ENCODE measurements at places on chromosomes 11 and 22.

GRCh38 chr11:17730137-17730536 is 4.4 kb upstream of the KCNC1 start:
- no peak for DNase-seq

DNA sequence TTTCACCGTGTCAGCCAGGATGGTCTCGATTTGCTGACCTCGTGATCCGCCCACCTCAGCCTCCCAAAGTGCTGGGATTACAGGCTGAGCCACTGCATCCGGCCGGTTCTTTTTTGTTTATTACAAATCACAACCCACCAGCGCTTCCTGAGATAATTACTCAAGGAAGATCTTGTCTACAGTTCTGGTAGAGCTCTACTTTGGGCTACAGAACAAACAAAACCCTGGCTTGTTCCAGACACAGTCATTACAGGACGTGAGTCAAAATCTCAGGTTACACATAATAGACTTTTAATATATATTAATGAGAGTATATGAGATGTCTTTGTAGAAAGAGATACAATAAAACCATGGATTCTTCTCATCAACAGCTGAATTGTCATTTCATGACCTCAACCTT is 42.8 kb upstream of the NUP50 start:
- DNase-seq, result no peak

DNA sequence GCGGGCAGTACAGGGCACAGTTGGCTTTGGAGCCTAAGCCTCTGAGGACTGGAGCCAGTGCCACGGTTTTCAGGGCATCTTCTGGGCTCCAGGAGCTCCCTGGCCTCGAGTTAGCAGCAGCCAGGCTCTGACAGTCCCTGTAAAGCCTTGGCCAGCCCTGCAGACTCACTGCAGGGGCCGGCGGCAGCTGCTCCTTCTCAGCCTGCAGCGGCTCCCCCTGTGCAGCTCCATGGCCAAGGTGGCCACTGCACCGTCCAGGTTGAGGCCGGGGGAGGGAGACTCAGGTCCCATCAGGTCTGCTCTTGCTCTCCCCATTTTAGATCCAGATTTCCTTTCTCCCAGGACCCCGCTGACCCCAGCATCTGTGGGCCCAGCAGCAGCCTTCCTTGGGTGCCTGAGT is 1461.1 kb downstream of the BRD1 start:
- no peak for DNase-seq

GRCh38 chr11:28965819-28966218 is 857.6 kb downstream of the METTL15 start:
- DNase-seq, result no peak

DNA sequence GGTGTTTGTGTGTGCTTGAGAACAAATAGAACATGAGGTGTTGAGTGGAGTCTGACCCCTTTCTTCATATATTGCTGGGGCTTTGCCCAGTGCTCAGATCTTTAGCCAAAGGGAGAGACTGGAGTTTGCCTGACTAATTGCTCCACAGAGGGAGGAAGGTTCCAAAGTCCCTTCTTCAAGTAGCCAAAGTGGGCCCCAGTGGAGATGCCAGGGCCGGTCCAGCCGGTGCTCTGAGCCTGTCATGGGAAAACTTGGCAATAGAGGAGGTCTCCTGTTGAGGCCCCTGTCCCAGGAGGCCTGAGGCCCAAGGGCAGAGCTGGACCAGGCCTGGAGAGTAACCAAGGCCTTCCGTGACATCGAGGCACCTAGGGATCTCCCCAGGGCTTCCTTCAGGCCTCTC is 112.3 kb downstream of the DSCAML1 start:
- no peak for DNase-seq

DNA sequence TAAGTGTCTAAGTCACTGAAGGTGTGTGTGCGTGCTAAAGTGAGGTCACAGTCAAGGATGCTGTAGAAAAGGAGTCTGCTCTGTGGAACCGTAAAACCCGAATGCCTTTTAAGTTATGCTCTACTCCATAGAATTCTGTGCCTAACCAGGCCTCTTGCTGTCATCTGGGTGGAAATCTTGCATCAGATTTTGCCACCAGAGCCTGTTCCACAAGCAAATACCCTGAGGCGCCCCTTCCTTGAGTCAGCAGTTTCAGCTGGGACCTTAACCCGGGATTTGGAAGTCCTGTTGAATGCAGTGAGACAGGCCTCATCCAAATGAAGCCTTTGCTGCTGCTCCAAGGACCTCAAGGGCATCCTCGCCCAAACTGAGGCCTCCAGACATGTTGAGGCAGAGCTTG is 109.8 kb downstream of the WNT11 start:
- DNase-seq, result no peak

All from activated CD4-positive, alpha-beta T cell treated with anti-CD3 and anti-CD28 coated beads for 48 hours (primary cell).